ENCODE measurements at places on chromosomes 2 and 18.

DNA sequence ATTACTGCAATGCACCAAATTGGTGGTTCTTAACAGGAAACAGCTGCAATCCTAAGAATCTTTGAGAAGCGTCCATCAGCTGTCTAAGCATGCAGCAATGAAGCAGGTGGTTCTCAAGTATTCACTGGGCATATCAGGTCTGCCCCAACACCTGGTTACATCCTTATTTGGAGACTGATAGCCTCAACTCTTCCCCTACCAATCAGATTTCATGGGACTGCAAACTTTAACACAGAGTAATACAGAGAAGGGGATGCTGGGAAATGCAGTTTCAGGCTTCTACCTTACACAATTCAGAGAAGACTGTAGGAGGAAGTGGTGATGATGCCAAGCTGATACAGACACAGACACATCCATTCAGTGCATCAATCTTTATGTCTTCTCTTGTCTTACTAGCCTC lies 240.5 kb downstream of the BCL2 start:
- DNase-seq, result no peak

- no peak for DNase-seq
Measured at GRCh38 chr18:2415656-2416055, 155.6 kb downstream of the METTL4 start.

DNA sequence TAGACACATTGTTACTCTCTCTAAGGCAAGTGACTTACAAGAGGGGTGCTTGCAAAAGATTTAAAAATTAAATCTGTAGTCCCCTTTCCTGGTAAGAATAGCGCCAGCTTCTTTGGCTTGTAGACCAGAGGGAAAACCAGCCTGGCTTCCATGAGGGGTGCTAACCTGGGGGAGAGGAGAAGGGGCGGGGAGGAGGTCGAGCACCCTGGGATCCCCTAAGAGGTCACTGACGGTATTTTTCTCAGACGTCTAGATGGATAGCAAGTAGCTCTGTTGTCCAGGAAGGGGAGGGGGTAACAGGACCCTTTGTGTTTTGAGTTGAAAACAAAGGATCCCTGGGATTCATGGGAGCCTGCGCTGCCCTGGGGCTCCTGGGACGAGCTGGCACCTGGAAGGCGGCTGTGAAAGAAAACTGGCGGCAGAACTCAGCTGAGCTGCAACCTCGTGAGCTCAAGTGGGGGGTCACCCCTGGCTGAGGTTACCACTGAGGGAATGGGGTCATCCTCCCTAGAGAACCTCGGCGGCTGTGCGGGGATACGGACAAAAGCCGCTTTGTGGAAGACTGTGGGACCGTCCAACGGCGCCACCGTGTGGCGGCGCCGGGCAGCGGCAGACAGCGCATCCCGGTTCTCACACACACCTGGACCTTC lies 37.8 kb upstream of the MRPL19 start:
- no peak for DNase-seq

GRCh38 chr2:169072163-169072925 lies 3.0 kb downstream of the DHRS9 start:
- no peak for DNase-seq

DNA sequence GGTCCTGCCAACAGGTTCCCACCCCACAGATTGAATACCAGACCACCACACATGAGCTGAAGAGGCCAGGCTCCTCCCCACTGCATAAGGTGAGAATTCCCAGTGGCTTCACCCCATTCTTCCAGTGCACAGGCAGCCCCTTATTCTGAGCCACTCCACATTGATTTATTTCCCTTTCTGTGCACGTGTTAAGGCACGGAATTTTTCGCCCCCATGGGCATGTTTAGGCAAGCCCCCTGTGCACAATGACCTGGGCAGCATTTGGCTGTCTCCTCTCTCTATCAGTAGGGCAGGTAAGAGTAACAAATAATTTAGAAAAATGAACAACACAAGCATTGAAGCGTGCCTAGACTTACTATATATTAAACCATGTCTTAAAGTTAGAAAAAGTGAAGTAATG lies 15.2 kb upstream of the CHAC2 start:
- no peak for DNase-seq

GRCh38 chr2:32806857-32807256 lies 139.9 kb upstream of the LTBP1 start:
- DNase-seq, result no peak

DNA sequence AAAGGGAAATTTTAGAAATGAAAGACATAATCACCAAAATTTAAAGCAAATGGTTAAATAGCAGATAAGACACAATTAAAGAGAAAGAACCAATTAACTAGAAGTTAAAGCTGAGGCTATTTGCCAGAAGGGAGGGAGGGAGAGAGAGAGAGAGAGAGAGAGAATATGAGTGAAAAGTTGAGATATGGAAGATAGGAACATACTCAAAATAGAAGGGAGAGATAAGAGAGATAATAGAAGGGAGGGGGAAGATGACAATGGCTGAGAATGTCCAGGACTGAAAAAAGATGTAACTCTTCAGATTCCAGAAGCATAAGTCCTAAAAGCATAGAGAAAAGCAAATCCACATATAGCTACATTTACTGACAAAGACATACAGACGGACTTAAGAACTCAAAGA lies 17.1 kb upstream of the AAK1 start:
- DNase-seq, result no peak

DNA sequence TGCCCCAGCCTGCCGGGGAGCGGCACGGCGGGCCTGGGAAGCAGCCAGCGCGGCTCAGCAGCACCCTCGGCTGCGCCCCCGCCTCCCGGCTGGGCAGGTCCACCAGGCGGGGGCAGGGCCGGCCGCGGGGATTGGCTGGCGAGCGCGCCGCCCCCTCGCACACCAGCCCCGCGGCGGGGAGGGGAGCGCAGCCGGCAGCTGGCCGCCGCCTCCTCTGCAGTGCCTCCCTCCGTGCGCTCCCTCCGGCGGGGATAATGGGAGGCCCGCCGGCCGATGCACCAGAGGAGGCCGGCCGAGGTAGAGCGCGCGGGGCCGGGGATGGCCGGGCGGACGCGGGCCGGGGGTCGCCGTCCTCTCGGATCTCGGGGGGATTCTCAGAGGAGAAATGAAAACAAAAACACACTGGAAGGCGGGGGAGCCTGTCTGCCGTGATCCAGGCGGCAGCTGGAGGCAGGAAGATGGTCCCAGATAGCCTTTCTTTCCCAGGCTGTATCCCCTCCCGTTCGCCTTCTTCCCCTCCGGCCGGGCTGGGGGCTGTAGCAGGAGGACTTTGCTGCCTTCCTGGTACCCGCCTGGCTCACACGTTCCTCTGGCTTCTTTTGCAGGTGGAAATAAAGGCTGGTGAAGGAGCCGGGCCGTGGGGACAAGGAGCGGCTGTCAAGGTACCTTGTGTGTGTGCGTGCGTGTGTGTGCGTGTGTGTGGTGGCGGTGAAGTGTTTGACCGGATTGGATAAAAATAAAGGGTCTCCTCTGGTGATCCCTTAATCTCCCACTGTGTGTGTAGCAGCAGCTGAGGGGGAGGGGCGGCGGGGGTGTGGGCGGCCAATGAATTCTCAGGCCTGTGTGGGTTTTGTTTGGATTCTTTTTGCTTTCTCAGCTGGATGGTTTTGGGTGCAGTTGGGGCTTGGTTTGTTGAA lies 18.1 kb downstream of the TET3 start:
- DNase-seq, result peak; percentile 22

- DNase-seq, result no peak
Measured at GRCh38 chr18:28039691-28040090, 137.2 kb downstream of the CDH2 start.

DNA sequence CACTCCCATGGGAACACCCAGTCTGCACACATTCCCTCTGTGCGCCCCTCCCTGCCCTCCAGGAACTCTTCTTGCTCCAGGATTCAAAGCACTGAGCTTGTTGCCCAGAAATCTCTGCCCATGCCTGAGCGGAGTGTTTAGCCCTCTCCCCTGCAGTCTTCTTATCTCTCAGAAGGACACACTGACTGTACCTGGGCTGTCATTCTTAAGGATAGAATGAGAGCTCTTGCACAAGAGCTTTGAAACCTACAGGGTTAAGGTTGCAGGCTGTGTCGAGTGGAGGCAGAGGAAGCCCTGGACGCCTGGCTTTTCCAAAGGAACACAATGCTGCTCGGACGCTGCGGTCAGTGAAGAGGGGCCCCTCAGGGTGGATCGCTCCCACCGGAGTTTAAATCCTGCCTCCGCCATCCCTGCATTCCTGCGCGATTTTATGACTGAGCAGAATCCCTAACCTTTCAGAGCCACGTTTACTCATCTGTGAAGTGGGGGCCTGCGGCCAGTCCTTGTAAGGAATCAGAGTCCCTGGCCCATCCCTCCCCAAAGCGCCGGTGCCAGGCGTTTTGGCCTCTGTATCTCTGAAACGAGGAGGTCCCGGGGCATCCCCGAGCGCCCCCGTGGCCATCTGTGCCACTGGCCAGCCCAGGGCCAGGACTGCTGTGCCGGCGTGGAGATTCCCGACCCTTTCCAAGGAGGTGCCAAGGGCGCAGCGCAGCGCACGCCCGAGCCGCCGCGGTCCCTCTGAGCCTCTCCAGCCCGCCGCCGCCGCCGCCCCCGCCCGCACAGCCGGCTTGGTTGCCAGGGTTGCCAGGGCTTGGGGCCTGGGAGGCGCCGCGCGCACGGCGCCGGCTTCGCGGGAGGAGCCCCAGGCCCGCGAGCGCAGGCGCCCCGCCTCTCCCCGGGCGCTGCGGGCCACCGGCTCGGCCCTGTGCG lies 58.9 kb downstream of the FAM168B start:
- DNase-seq, result no peak

- no peak for DNase-seq
Measured at GRCh38 chr2:165214093-165214492, 10.2 kb upstream of the SCN3A start.

DNA sequence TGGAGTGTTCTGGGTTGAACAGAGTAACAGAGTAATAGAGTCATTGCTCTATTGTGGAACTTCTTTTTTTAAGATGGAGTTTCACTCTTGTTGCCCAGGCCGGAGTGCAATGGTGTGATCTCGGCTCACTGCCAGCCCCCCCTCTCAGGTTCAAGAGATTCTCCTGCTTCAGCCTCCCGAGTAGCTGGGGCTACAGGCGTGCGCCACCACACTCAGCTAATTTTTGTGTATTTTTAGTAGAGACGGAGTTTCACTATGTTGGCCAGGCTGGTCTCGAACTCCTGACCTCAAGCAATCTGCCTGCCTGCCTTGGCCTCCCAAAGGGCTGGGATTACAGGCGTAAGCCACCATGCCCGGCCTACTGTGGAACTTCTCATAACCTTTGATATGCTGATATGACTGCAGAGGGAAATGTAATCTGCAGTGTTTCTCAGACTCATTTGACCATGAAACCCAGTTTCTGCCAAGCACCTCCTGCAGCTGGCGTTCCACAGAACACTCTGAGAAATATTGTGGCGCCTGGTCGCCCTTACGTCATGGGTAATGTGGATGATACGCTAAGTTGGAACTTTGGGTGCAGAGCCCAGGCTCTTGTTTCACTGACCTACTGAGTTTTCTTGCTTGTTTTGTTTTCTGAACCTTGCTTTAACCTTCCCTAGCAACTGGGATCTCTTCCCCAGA lies 213.8 kb downstream of the BCL2 start:
- no peak for DNase-seq

GRCh38 chr2:206232287-206233035 lies 42.0 kb upstream of the ZDBF2 start:
- no peak for DNase-seq

DNA sequence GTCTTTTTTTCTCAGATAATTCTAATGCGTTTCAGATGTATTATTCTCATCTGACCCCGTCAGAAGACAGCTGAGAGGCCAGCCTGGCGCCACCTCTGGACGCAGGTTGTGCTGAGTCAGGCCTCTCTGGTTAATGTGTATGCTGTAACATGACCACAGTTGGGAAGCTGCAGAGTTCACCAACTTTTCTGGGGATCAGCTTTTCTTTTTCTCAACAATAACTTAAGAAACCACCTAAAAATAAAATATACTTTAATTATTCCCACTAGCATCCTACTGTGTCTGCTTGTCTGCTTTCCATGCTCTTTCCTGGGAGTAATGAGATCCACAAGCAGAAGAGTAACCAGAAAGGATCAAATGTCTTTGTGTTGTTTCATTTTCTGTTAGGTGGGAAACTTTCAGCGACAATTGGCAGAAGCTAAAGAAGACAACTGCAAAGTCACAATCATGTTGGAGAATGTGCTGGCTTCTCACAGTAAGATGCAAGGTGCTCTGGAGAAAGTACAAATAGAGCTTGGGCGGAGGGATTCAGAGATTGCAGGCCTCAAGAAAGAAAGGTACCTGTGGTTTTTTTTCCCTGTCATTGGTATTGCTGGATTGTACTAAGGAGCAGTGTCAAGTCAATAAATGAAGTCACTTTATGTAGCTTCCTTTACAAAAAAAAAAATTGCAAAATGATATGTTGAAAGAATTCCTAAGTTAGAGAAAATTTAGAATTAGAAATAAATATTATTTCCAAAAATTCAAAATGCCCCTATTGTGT lies 79.8 kb downstream of the CCDC150 start:
- DNase-seq, result peak; percentile 22

GRCh38 chr2:14712111-14712510 lies 79.6 kb downstream of the LRATD1 start:
- no peak for DNase-seq

DNA sequence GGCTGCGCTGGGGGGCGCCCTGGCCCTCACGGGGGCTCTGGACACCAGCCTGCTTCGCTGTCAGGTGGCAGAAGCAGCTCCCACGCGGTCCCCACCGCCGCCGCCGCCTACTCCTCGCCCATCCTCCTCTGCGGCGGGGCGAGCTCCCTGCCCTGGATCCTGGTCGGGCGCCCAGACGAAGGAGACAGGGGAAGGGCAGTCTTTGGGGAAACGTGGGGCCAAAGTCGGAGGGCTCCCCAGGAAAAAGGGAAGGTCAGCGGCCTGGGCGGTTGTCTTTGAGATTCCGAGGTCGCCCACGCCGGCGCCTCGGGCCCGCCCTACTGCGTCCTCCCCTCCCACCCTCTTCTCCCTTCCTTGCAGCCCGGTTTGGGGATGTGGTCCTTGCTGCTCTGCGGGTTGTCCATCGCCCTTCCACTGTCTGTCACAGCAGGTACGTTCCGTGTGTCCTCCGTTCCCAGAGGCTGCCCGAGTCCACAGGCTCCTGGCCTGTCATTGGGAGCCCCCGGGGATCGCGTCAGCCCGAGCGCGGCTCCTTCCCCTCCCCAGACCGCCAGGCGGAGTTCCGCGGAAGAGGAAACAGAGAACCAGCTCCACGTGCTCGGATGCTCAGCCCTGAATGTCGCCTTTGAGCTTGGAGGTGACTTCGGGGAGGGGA lies 800 bp downstream of the IL1RL2 start:
- no peak for DNase-seq

DNA sequence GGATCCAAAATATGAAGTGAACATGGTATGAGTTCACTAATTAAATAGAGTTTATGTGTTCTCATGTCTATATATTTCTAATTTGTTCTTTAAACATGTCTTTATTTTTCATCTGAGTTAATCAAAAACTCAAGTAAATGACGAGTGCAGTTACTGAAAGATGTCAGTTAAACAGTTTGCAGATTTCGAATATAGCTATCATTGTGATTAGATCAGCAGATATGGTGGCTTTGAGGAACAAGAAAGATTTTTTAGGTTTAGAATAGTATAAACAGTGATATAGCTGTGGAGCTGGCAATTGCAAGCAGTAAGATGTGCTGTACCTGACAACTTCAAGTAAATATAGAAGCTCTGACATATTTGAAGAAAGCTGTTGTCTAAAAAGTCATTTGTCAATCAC lies 49.7 kb downstream of the TANK start:
- no peak for DNase-seq
